ENCODE measurements at places on chromosomes 16 and 17.

DNA sequence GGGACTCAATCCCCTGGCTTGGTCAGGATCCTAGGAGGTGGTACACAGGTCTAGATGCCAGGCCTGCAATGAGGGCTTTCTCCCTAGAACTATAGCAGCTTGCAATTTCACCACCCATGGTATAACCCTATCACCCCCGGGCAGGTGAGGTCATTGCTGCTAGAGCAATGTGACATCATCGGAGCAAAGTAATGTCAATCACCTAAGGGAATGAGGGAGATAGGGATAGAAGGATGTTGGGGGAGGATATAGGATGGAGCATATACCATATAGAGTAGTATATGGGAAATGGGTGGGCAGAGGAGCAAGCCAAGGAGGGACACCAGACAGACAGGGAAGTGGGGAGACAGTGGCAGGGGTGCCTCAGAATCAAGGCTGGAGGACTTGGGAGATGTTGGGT is 3.3 kb downstream of the KCNH4 start:
- DNase-seq, result no peak

GRCh38 chr16:15972046-15972868 is 22.8 kb downstream of the ABCC1 start:
- DNase-seq, result no peak

DNA sequence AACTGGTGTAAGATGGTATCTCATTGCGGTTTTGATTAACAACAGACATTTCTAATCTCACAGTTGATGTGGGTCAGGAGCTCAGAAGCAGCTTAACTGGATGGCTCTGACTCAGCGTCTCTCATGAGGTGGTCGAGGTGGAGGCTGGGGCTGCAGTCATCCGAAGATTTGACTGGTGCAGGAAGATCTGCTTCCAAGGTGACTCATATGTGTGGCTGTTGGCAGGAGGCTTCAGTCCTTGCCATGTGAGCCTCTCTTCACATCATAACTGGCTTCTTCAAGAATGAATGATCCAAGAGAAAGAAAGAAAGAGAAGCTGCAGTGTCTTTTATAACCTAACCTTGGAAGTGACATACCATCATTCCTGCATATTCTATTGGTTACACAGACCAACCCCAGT is 376.1 kb downstream of the SEC14L1 start:
- peak; percentile 13 for DNase-seq

DNA sequence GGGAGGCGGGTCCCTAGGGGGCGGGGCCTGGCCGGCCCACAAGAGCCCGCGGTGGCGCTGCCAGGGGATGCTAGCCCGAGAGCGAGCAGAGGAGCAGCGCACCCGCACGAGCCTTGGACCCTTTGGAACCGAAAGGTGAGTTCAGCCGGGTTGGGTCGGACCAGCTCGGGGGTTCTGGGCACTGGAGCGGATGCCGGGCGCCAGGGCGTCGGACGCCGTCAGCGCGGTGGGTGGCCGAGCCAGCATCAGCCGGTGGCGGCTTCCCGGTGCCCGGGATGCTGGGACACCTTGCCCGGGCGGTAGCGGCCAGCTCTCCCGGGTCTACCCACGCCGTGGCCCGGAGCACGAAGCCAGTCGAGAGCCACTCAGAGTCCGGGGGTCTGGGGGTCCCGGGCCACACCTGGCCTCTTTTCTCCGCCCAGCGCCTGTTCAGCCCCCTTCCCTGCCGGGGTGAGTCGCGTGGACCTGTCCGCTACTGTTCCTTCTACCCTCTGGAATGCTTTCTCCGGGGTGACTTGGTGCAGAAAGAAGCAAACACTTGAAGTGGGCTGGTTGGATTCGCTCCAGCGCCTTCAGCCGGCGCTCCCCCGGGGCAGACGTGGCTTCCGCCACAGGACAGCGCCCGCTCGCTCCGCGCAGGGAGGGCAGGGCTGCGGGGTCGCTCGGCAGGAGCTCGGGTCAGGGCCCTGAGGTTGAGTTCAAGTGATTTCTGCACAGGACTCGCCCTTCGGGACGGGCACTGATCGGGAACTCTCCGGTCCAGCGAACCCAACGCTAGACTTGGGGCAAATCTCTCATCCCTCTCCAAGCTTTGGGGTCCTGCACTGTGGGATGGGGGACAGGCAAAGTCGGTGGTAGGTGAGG is at the start of gene SCNN1G:
Gene SCNN1G, plus strand, starts transcription at position 67 of the 864 bp plus-strand sequence. CDS start 3,527 bp downstream, outside the sequence.
- DNase-seq, result no peak

- no peak for DNase-seq
Observed at GRCh38 chr17:76155988-76156661, 15.1 kb upstream of the FOXJ1 start.

GRCh38 chr17:28071891-28072606 is 29.6 kb downstream of the NLK start:
- no peak for DNase-seq

- no peak for DNase-seq
Observed at GRCh38 chr17:41002814-41003213, 3.1 kb upstream of the KRTAP3-2 start.

DNA sequence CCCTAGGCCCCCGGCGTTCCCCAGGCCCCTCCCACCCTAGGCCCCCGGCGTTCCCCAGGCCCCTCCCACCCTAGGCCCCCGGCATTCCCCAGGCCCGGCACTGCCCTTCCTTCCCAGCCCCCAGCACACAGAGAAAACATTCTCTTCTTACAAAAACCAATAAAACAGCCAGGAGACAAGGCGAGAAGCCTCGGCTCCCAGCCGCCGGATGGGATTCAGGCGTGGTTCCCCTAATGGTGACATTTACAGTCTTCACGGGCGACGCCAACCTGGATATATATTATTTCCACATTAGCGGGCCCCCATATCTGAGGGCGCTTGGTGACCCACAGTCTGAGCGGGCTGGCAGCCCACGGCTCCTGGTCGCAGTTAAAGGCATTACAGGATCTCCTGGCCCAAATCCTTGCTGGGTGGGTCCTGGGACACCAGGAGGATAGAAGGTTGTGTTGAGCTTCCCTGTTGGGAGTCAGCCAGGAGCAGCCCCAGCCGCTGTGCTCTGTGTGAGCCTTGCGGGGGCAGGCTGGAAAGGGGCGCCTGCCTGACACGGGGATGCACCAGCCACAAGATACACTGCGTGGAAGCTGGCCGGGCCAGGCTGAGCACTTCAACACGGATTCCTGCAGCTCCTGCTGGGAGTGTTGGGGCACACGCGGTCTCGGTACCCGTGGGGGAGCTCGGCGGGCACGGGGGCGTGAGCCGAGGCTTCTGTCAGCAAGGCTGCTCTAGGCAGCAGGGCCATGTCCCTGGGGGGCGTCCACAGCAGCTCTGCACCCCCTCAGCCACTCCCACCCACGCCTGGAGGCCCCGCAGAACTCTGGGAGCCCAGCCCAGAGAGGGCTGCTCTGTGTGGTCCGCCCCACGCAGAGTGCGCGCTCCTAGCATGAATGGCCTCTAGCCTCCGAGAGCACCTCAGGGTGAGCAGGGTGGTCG is 83.7 kb downstream of the LMF1 start:
- no peak for DNase-seq

- DNase-seq, result no peak
Observed at GRCh38 chr16:86942151-86943051, 364.1 kb downstream of the FOXL1 start.

DNA sequence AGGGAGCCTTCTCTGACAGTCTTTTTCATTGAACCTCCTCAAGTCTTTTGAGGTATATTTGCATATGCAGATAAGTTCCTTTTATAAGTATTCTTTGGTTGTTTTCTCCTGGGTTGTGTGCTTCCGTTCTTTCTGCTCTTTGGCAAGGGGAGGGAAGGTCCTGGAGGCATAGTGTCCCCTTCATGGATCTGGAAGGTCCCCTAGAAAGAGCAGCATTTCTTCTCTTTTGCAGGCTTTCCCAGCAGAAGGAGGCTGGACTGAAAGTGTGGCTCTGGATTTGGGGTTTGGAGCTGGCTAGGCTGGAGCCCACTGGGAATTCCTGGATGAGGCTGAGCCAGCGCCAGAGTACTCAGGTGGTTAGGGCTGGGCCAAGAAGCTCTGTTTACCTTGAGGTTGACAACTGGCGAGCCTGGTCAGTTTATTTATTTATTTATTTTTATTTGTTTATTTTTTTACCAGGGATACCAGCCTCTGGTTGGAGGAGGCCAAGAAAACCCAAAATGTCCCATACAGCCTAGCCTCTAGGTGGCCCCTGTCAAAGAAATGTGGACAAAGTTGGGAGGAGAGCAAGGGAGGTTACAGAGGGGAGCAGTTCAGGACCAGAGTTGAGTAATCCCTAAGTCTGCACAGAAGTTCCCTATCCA is 5.4 kb upstream of the TOP2A start:
- DNase-seq, result no peak

DNA sequence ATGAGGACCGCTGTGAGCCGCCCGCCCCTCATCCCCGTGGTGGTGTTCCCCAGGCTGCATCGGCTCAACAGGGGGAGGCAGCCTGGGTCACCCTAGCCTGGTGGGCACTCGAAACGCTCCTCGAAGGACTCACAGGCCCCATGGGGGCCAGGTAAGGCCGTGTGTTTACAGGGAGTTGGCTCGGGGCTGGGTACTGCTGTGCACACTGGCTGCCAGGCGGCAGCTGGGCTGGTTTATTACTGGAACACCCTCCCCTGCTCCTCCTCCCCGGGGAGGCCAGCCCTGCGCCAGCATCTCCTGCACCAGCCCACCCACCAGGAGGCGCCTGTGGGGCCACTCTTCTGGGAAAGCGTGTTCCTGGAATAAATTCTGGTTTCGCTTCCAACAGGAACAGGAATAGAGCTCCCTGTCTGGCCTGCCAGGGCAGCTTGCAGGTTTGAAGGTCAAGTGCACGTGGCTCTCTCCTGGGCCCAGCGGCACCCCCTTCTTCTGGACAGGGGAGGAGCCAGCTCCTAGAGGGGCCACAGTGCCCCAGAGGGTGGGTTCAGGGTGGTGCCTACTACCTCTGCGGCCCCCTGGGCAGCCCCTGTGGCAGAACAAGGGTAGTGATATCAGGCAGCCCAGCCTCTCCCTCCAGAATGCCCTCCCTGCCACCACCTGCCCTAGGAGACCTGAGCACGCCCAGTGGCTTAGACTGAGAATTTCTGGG is 11.3 kb downstream of the MCRIP1 start:
- no peak for DNase-seq

DNA sequence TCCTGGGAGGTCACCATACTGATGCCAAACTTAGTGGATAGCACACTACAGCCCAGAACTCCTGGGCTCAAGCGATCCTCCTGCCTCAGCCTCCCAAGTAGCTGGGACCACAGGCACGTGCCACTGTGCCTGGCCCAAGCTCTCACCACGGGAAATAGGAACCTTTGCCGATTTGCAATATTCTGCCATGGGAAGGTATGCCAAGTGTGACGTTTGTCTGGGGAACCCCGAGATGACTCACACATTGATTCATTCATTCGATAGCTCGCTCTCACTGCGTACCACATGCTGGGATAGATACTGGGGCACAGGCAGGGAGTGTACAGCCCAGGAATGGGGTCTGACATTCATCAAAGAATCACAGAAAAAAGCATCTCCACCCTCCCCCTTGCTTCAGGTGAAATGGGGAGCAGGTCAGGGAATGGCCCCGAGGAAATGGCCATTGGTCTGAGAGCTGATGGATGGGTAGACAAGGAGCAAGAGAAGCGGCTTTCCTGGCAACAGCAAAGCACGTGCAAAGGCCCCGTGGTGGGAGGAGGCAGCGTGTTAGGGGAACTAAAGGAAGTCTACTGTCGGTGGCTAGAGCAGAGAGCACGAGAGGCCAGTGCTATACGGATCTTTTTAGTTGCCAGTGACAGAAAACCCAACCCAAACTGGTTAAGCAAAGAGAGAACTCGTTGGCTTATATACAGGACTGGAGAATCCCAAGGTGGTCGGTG is 44.1 kb downstream of the DNAH17 start:
- DNase-seq, result no peak

GRCh38 chr17:59427996-59428395 is 96.5 kb downstream of the YPEL2 start:
- DNase-seq, result no peak

DNA sequence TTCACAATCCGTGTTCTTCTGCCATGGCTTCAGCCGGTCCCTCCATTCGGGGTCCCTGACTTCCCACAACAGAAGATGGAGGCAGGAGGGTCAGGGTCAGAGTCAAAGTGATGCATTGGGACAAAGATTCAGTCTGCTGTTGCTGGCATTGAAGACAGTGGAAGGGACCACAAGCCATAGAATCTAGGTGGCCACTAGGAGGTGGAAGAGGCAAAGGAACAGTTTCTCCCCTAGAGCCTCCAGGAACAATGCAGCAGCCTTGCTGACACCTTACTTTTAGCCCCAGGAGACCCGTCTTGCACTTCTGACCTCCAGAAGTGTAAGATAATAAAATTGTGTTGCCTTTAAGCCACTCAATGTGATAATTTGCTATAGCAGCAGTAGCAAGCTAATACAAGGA is 55.9 kb downstream of the MFSD11 start:
- DNase-seq, result no peak

- no peak for DNase-seq
Observed at GRCh38 chr16:70432723-70433457, 6.0 kb downstream of the ST3GAL2 start.

GRCh38 chr16:88073201-88073721 is 122.0 kb downstream of the BANP start:
- no peak for DNase-seq

DNA sequence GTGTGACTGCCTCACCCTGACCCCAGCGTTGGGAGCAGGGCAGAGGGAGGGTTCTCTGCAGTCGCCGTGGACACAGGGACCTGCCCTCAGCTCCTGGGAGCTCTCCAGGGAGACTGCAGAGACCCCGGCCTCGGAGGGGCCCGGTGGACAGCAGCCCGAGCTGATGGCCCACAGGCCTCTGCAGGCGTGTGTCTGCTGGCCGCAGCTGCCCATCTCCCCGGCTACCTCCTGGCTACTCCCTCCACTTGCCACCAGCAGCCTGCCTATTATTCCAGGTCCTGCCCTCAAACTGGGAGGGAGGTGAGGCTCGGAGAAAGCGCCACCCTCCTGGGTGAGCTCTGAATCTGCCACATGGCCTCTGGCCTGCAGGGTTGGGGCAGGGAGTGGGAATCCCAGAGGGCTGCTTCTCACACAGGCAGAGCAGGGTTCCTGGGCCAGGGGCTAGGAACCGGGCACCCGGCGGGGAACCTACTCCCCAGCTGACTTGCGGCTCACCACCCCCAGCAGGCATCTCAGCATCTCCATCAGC is 7.2 kb downstream of the SLC16A5 start:
- DNase-seq, result no peak

DNA sequence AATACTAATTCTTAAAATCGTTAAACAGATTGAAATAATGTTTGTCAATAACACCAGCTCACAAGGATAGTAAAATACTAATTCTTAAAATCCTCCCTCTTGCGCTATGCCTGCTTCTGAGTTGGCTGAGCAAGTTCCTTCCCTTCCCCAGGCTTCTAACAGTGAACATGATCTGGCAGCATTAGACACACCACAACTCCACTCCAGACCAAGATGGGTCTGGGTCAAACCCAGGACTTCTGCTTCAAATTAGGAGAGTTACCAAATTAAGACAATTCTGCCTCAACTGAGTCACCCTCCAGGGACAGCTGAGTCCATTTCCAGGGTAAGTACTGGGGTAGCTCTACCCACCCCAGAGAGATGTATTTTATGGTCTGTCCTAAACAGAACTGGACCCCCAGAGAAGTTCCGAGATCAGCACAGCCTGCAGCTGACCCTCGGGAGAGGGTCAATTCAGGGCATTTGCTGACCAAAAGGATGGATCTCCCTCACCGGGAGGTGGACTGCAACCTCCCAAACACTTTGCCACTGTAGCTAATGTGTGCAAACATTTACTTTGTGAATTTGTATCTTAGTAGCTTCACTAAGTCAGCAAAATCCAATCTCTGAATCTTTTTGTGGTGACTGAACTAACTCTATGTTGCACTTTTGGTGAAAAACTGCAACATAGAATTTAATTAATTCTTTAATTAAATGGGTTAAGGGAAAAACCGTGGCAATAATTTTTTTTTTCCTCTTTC is 48.8 kb downstream of the ADCY9 start:
- no peak for DNase-seq

- no peak for DNase-seq
Observed at GRCh38 chr17:48247038-48247437, 139.5 kb downstream of the SNX11 start.

- DNase-seq, result no peak
Observed at GRCh38 chr17:16269658-16270057, 52.6 kb downstream of the PIGL start.
